ENCODE measurements at places on chromosomes 16 and 17.
A peak's percentile ranks its signal among the peaks of the same experiment; 100 is the strongest.

- ATAC-seq, result no peak
Measured at GRCh38 chr17:1627182-1627981, 1.3 kb downstream of the SLC43A2 start.

GRCh38 chr17:61757168-61757567 is 106.2 kb downstream of the BRIP1 start:
- ATAC-seq, result no peak

GRCh38 chr17:56908001-56908542 is 5.8 kb downstream of the TRIM25 start:
- ATAC-seq, result no peak

DNA sequence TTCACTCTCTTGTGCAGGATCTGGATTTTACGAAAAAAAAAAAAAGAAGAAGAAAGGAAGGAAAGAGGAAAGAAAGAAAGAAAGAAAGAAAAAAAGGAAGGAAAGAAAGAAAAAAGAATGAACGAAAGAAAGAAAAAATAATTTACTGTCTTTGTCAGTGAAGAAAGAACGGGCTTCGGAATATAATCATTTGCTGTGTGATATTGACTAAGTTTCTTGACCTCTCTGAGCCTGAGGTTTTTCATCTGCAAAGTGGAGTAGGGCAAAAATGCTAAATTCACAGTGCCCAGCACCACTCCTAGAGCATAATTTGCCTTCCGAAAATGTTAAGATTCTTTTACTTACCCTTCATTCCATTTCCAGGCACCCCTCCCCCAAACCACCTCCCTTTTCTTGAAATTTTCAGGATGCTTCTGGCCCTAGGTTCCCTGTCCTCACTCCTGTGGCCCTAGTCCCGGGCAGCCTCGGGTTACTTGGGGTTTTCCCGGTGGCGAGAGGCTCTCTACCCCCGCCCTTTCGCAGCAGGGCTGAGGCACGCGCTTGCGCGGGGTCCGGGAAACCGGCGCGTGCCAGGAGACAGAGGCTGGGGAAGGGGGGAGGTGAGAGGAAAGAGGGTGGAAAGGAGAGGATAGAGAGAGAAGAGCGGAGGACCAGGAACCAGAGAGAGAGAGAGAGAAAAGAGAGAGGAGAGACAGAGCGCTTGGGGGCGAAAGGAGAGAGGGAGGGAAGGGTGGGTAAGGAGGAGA is at the start of gene CNTNAP1:
TSS of gene CNTNAP1 (plus strand) at position 556 of the 746 bp plus-strand sequence. CDS start 299 bp downstream, outside the sequence.
- peak; percentile 12 for ATAC-seq

DNA sequence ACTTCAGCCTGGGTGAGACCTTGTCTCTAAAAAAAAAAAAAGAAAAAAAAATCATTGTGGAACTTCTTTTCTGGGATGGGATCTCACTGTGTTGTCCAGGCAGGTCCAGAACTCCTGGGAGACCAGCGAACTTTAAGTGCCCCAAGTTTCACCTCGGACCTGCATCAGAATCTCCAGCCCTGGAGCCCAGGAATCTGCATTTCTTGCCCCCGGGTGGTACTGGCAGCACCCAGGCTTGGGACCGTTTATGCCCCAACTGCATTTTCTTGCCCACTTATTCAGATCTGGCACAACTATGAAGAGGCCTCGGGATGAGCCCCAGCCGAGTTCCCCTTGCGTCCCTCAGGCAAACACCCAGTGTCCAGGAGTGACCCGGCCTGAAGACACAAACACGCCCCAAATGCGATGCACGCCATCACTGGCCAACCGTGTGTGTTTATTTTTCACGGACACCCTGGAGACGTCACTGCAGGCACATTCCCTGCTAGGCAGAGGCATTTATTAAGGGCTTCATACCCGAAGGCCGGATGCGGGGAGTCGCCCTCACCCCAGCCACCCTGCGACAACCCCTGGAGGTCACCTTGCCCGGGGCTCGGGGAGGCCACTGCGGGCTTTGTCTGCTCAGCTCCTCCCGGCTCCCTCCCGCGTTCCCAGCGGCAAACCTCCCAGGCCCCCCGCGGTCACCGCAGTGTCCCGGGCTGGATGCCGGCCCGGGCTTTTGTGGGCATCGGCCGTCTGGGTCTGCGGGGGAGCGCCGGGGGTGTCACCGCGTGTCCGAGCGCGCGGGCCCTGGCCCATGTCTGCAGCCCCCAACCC is 684 bp upstream of the SPIRE2 start:
- ATAC-seq, result peak; percentile 52

- ATAC-seq, result no peak
Measured at GRCh38 chr17:62713086-62713881, 85.8 kb downstream of the MRC2 start.

DNA sequence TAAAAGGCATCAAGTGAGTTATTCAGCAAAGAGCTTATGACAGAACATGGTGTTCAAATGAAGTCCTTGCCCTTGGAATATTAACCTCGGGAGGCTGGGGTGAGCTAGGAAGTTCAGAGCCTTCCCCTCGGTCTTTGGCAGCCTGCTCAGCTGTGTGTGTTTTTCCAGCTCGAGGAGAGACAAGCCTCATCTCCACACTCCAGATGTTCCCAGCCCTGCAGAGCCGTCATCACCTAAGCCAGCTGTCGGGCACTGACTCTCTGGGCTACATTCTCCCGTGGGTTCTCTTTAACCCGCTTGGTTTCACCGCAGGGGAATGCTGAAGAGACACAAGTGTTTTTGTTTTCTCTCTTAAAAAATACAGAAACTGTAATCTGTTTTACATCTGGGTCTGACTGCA is 47.1 kb downstream of the IRX3 start:
- ATAC-seq, result peak; percentile 31

- ATAC-seq, result no peak
Measured at GRCh38 chr16:25172831-25173230, 43.9 kb upstream of the AQP8 start.

- ATAC-seq, result no peak
Measured at GRCh38 chr16:54503011-54503855, 216.6 kb upstream of the IRX3 start.

DNA sequence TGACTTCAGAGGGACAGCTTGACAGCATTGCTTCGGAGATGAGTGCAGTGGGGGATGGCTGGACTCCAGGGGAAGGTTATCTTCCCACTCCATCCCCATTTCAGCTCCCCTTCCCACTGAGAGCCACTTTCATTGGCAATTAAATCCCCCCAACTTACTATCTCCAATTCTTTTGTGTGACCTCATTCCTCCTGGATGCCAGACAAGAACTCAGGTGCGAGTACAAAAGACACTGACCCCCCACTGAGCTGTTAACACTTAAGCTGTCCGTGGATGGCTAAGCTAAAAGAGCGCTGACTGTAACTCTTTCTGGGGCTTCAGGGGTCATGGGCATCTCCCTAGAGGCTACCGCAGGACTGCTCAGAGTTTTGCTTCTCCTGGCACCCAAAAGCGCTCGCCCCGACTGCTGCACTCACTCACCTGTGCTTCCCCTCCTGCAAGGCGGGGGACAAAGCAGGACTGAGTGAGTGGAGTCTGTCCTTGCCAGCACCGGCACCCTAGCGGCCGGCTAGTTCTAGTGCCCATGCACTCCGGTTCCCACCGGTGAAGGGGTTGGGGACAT is 44.8 kb upstream of the FBXO47 start:
- ATAC-seq, result no peak

- no peak for ATAC-seq
Measured at GRCh38 chr16:11781773-11782172, 15.3 kb downstream of the ZC3H7A start.

- no peak for ATAC-seq
Measured at GRCh38 chr16:81514041-81514559, 69.5 kb downstream of the CMIP start.

GRCh38 chr17:79607940-79608623 is 2.8 kb downstream of the RBFOX3 start:
- ATAC-seq, result peak; percentile 62

- ATAC-seq, result no peak
Measured at GRCh38 chr17:66695098-66695497, 139.8 kb upstream of the CACNG5 start.

GRCh38 chr16:73210686-73211085 is 162.8 kb upstream of the ZFHX3 start:
- ATAC-seq, result no peak

GRCh38 chr16:78693496-78693895 is 594.0 kb downstream of the WWOX start:
- ATAC-seq, result no peak

GRCh38 chr17:70405492-70406220 is 236.3 kb downstream of the KCNJ2 start:
- ATAC-seq, result no peak

DNA sequence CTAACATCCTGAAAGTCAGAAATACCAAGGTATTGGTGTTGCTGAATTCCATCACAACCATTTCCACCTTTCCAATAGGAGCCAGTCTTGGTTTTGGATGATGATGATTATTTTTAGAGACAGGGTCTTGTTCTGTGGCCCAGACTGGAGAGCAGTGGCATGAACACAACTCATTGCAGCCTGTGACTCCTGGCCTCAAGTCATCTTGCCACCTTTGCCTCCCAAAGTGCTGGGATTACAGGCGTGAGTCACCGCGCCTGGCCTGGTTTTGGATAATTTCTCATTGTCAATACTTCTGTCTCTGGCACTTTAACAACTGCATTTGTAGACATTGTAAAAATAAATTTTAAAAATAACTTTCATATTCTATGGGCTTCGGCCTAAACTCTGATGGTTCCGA is 22.6 kb downstream of the STAT5B start:
- no peak for ATAC-seq

GRCh38 chr16:49602201-49602975 is 228.8 kb downstream of the C16orf78 start:
- ATAC-seq, result no peak

DNA sequence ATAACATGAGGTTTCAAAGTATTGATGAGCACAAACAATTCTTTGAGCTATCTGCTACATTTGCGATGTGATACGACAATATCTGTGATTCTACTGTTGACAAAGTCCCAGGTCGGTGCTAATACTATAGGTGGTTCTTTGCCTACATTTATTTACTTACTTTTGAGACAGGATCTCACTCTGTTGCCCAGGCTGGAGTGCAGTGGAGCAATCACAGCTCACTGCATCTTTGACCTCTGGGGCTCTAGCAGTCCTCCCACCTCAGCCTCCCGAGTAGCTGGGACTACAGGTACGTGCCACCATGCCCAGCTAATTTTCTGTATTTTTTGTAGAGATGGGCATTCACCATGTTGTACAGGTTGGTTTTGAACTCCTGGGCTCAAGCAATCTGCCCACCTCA is 343.4 kb downstream of the SHISA9 start:
- ATAC-seq, result no peak

GRCh38 chr17:76581515-76581914 is 4.1 kb downstream of the ST6GALNAC2 start:
- ATAC-seq, result no peak

DNA sequence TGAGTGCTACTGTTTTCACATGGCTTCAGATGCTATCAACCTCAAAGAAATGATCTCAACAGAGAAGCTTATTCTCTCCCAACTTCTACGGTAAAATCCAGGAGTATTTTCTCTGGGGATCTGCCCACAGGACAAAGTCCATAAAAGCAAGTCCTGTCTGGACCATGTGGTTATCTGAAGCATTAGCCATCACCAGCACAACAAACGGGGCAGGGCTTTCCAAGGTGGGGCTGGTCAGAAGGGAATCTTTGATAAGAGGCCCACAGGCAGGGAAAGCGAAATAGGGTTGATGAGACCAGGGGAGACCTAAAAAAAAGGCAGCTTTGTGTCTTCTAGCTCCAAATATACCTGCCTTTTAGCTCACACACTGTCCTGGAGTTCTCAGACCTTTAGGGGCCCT is 38.7 kb upstream of the CACNG3 start:
- no peak for ATAC-seq

- ATAC-seq, result no peak
Measured at GRCh38 chr17:76048025-76048605, 21.0 kb upstream of the EVPL start.

GRCh38 chr16:10552998-10553491 is 27.4 kb downstream of the EMP2 start:
- ATAC-seq, result peak; percentile 43

- no peak for ATAC-seq
Measured at GRCh38 chr16:17469741-17470181, 999 bp downstream of the XYLT1 start.

DNA sequence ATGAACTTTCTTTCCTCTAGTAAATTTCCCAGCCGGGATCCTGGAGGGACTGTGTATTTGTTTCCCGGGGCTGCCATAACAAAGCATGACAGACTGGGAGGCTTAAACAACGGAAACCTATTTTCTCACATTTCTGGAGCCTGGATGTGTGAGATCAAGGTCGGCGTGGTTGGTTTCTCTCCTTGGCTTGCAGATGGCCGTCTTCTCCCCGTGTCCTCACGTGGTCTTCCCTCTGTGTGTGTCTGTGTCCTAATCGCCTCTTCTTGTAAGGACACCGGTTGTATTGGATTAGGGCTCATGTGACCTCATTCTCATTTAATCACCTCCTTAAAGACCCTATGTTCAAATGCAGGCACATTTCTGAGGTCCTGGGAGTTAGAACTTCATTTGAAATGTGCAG is 22.0 kb upstream of the USP10 start:
- no peak for ATAC-seq

GRCh38 chr17:45346216-45347015 is 29.6 kb upstream of the MAP3K14 start:
- peak; percentile 8 for ATAC-seq

All from gastroesophageal sphincter (tissue), 4 donors.